ENCODE measurements at places on chromosomes 12 and 14.

DNA sequence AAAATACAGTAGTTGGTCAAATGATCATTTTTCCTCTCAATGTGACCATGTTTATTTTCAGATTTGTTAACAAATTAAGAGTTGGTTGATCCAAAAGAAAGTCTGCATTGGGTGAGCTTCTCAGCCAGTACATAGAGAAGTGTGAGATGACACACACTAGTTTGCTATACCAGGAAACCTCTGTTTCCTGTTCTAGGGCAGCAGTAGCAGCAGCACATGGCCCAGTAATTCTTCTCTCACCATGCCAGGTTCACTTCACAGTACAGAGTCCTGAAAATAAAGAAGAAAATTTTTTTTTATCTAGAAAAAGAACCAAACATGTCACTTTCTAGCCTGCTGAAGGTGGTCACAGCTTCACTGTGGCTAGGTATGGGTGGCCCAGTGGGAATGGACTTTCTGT, 250.2 kb upstream of the OR4E1 start:
- DNase-seq, result no peak

DNA sequence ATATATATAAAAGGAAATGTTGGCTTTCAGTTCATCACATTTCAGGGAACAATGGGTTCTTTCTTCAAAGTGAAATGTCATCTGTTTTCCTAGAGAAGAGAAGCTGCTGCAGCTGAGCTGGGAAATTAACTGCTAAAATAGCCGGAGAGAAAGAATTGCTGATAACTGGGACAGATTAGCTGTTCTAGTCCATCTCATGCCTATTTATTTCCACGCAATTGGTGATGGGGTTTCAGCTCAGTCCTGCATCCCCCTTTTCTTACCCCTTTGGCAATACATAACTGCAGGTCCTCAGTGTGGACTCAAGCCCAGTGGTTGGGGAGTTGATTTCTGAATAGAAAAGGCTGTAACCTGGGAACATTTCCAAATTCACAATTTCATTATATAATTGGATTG, 436.9 kb upstream of the TMEM132C start:
- DNase-seq, result no peak

- DNase-seq, result no peak
These were observed 2.9 kb downstream of the ATXN3 start for GRCh38 chr14:92103363-92103989.

- no peak for DNase-seq
These were observed 124.3 kb downstream of the TSPAN9 start for GRCh38 chr12:3201339-3202051.

DNA sequence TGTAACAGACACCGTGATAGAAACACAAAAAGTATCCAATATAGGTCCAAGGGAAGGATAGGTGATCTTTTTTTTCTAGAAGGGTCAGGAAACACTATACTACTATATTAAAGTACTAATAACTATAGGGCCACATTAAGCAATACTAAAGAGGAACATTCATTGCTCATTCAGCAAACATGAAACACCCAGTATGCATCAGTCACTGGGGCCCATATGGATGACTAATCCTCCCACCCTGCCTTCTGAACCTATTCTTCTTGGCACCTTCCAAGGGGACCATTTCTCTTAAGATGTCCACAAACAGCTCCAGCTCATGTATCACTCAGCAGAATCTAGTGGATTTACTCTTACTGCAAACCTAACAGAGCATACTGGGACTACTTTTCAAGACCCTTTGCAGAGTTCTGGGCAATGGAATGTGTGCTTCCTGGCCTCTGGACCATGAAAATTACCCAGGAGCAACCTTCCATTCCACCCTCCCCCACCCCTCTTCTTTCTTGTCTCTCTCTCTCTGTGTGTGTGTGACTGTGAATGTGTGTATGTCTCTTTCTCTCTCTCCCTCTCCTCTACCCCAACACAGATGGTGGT, 187.9 kb downstream of the EPS8 start:
- no peak for DNase-seq

GRCh38 chr14:47103771-47104170, 452.2 kb upstream of the RPL10L start:
- no peak for DNase-seq

- no peak for DNase-seq
These were observed 6.2 kb upstream of the PTGER2 start for GRCh38 chr14:52307905-52308304.

DNA sequence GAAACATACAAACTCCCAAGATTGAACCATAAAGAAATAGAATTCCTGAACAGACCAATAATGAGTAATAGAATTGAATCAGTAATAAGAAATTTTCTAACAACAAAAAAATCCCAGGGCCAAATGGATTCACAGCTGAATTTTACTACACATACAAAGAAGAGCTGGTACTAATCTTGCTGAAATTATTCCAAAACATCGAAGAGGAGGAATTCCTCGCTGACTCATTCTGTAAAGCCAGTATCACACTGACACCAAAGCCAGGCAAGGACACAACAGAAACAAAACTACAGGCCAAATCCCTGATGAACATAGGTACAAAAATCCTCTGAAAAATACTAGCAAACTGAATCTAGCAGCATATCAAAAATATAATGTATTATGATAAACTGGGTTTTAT, 367.8 kb upstream of the CLEC14A start:
- DNase-seq, result no peak

DNA sequence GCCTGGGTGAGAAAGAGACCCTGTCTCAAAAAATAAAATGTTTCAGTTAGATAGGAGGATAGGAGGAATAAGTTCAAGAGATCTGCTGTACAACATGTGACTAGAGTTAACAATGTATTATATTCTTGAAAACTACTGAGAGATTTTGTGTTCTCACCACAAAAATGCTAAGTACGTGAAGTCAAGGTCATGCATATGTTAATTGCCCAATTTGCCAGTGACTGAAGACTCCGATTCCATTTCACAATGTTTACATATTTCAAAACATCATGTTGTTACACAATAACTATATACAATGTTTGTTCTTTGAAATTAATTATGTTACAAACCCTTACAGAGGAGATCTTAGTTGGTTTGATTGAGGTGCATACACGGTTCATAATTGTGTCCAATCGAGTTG, 52.1 kb downstream of the SLC15A4 start:
- no peak for DNase-seq

GRCh38 chr12:47188576-47189441, 109.0 kb upstream of the AMIGO2 start:
- no peak for DNase-seq

DNA sequence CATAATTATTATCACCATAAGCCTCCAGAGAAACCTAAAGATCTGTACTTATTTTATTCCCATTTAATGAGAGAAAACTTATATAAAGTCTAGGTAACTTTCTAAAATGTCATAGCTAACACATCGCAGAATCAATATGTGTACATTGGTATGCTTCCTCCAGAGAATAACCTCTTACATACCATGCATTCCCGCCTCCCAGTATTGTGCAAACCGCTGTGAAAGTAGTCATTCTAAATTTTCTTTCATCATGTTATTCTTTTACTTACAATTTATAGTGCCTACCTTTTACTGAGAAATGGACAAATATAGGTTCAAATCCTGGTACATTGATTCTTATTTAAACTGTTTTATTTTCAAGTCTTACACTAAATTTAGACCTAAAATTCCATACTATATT, 463.4 kb downstream of the LRFN5 start:
- no peak for DNase-seq

Data from stimulated activated CD4-positive, alpha-beta T cell treated with anti-CD3 and anti-CD28 coated beads, Interleukin-1b, Interleukin-23, amount 100 ng/mL, for 24 hours (primary cell).